ENCODE measurements at places on chromosomes 12 and 14.

DNA sequence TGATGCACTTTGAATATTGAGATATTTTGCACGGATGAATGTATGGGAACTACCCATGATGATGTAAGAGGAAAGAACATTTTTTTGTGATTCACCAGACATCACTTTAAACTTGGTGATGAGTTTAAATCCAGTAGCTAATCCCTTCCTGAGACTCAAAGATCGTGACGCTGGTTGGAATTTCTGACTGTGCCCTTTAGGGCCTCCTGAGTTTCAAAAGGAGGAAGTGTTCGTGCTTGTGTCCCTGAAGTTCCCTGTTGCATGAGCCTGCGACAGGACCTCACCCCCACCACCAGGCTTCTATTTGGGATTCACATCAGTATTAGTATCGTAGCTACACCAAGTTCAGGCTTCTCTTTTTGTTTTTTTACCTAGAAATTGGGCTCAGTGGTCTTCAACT lies 18.6 kb upstream of the RIN3 start:
- no peak for DNase-seq

DNA sequence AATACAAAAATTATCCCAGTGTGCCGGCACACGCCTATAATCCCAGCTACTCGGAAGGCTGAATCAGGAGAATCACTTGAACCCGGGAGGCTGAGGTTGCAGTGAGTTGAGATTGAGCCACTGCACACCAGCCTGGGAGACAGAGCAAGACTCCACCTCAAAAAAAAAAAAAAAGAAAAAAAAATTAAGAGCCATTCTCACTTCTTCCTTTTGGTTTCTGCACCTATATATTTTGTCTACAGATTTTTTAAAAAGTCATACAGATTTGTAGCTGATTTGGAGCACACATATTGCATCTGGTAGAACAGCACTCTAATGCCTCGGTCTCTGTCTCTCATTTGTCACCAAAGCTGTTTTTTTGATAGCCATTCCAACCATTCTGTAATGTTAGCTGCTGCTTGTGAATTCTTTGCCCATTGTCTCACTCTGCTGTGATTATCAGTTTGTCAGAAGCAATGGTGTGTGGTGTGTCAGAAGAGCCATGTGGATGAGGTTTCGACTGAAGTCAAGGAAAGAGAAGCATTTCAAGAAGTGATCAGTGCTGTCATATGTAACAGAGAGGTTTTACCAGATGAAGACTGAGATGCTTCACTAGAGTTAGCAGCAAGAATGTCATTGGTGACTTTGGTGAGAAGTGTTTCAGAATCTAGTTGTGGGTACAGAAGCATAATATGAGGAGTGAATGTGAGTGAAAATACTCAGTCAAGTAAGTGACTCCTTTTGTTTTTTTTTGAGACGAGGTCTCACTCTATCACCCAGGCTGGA lies 8.7 kb upstream of the KTN1 start:
- no peak for DNase-seq

- no peak for DNase-seq
Measured at GRCh38 chr12:107668320-107669098, 17.1 kb upstream of the PWP1 start.

- no peak for DNase-seq
Measured at GRCh38 chr14:96204151-96205058, at the start of gene BDKRB2. BDKRB2 (plus strand) TSS chr14:96204839; CDS start chr14:96237108, 32,269 bp downstream.

GRCh38 chr14:76976240-76977005 lies 52.1 kb downstream of the IRF2BPL start:
- no peak for DNase-seq

DNA sequence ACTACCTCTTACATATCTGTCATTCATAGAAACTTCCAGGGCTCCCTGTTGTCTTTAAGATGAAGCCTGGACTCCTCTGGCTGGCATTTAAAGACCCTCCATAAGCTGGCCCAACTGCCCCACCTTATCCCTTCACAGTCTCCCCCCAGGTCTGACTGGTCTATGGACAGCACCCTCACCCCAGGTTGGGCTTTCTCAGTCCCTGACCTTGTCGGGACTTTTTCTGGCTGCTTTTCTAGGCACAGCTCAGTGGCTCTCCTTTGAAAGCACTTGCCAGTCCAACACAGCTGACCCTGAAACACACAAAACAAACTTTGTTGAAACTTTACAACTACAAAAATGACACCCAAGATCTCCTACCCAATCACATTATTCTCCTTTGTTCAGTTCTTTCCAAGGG lies 13.9 kb upstream of the MYH7 start:
- no peak for DNase-seq

DNA sequence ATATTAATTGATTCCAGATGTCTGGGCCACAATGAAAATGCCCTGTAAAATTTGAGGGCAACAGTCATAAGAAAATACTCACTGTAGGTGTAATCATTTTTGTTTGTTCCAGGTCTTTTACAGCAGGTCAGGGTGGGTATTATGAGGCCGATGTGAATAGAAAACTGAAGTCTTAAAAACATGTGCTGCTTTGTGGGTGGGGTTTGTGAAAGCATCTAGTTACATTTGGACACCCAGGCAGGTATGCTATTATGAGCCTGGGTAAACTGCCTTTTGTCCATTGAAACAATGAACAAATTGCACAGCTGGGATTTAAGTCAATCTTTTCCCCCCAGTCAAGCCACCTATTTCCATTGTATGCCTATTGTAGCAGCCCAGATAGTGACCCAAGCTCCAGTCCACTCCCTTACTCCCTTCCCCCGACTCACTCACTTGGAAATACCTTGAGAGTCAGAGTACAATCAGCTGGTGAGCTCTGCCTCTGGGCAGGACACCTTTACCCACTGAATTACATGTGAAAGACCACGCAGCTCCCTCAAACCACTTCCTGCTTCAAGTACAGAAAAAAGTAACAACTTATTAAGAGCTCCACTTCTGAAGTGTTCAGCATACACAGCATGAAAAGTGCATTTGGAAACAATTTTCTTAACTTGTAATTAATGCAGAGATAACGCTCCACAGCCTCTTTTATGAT lies 1.8 kb downstream of the IGF1 start:
- no peak for DNase-seq

GRCh38 chr12:5988088-5988487 lies 43.0 kb upstream of the ANO2 start:
- DNase-seq = peak; percentile 70

DNA sequence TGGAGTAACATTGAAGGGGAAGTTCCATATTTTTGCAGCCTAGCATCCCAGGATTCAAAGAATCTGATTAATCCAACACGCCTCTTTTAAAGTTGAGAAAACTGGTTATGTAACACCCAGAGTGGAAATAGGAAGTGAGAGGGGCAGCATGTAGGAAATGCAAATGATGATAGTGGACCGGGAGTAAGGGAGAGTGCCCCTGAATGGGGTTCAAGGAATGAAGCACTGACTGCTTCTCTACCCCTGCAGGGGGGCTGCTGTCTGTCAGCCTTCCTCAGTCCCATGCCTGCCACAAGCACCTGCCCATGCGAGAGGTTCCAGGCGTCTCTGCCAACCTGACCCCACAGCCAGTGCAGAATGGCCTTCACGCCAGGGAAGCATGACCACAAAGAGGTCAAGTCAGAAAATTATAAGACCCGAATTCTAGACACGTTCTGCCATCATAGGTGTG lies 126.5 kb upstream of the CCND2 start:
- DNase-seq = no peak

Data from vagina (tissue), 2 donors.